Stimulated activated CD8-positive, alpha-beta memory T cell treated with anti-CD3 and anti-CD28 coated beads, Interleukin-4, amount 100 ng/mL, for 4 hours (primary cell): ENCODE measurements at places on chromosomes 2 and 18.
A peak's percentile ranks its signal among the peaks of the same experiment; 100 is the strongest.

DNA sequence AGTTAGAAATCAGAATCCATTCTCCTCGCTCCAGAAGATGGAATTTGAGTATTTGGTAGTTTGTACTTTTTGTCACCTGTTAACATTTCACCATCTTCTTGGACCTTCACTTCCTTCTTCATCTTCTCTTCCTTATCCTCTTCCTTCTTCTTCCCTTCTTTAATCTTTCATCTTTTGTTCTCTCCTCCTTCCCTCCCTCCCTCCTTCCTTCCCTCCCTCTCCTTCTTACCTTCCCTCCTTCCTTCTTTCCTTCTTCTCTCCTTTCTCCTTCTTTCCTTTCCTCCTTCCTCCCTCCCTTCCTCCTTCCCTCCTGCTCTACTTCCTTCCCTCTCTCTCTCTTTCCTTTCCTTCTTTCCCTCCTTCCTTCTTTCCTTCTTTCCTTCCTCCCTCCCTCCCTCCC is 31.1 kb upstream of the LTBP1 start:
- DNase-seq, result no peak

DNA sequence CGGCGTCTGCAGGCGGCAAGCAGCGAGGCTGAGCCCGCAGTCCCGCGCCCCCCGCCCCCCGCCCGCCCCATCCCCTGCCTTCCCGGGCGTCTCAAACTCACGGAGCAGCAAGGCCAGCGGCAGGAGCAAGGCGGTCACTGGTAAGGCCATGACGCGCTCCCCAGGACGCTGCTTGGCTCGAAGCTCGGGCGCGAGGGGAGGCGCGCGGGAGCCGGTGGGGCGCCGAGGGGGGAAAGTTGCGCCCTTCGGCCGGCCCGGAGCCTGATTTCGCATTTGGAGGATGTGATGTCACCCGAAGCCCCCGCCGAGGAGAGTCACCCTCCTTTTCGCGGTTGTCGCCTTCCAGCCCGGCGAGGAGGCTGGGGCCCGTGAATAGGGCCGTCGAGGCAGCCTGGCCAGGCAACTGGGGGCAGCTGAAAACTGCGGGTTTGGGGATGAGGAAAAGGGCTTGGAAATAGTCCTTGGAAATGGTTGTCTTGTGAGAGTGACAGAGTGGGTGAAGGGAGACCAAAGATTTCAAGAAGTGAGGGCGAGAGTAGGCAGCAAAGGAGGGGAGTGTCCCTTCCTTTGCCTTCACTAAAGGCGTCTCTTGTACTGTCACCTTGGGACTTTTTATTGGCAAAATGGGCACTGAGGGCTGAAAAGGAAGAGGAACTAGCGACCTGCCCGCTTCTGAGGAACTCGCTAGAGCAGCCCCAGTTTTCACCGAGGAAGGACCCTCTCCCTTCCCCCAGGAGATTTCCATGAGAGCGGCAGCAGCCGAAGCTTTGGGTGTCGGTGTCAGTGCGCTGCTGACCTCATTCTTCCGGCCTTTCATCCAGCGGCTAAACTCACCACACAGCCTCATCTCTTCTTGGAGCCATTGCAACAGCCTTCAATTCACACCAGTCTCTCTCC is at the start of gene CD8A:
TSS of gene CD8A (minus strand) at position 238 of the 897 bp plus-strand sequence. CDS start at position 150, 88 bp downstream.
- no peak for DNase-seq

DNA sequence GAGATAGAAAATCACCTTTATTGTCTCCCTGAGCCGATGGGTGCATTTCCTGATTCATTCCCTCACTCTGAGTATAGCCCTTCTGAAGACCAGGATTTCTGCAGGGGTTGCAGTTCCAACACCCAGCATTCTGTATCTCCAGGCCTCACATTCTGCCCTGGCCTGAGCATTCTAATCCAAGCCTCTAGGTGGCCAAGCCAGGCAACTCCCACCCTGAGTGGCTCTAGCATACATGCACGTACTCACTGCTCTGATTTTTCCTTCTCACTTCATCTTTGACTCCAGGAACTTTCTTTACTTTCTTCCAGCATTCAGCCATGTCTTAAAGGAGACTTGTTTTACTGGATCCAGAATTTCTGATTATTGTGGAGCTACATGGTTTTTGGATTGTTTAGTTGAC is 100.7 kb upstream of the STK39 start:
- no peak for DNase-seq

- no peak for DNase-seq
Observed at GRCh38 chr2:71886241-71886640, 261.4 kb downstream of the CYP26B1 start.

GRCh38 chr2:181183878-181184542 is 203.6 kb downstream of the UBE2E3 start:
- DNase-seq, result no peak

GRCh38 chr2:224563537-224563936 is 21.6 kb downstream of the CUL3 start:
- DNase-seq, result no peak

- DNase-seq, result no peak
Observed at GRCh38 chr2:8737571-8738175, 55.8 kb downstream of the ID2 start.

DNA sequence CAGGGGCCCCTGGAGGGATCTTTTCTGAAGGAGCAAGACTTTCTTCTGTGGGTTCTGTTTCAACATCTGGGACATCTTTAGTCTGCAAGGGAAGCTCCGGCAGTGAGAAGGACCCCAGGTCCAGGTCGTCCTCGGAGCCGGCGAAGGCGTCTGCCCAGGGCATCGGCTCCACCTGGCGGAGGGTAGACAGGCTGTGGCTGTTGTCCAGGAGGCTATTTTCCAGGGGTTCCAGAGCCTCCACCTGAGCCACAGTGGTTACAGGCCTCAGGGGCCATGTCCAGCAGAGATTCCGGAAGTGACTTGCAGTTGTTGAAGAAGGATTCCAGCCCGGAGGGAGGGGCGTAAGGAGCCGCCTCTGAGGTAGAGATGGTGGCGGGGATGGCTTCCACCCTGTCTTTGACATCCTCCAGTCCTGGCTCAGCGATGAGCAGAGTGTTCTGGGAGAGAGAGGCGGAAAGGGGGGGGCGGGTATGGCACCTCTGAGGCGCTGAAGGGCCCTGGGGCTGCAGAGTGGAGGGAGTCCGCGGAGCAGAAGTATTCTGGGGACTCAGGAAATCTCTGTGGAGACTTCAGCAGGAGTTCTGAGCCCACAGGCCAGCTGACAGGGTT is 891.3 kb upstream of the LRRTM1 start:
- no peak for DNase-seq

DNA sequence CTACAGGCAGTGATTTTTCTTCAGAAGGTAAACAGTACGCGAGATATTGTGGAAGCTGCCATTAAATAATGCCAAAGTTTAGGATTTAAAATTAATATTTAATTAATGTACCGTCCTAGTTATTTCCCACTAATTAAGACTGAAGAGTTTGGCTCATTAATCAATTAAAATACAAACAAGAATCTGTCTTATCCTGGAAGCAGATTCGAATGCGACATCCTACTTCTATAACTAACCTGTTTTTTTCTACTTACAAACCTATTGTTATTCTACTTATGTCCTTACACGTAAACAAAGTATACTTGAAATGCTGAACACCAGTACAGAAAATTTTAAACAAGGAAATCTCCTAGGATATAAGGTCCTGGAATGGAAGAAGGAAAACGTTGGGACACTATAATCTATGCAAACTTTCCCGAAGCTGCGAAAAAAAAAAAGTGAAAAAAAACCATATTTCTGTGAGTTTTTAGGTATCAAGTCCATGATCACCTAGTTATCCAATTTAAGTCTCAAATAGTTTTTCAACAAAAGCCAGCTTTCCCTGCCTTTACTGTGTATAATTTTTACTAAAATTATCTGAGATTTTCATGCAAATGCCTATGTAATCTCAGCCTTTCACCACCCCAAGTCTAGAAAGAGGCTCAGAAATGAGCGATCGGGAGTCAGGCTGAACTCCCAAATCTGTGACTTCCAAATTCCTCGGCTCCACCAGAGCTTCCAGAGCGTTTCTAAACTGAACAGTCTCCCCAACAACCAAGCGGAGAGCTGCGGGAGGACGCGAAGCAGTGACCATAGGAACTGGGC is 1.2 kb upstream of the C2orf15 start:
- DNase-seq, result no peak

GRCh38 chr2:70616168-70616694 is 62.6 kb upstream of the TGFA start:
- no peak for DNase-seq

DNA sequence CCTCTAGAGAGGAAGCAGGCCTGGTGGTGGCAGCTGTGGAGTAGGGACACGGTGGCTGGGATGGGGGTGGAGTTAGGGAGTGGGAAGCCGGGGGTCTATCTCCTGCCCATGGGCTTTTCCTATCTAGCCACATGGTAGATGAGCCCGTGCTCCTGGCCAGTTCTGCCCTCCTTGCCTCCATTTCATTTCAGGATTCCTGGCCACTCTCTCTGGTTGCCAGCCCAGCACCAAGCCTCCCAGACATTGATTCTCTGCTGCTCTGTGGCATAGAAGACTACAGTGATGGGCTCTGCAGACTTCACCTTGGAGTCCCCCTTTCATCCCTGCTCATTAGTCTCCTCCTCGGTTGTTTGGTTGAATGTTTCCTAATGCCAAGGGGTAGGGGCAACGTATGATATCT is 19.4 kb downstream of the SIX3 start:
- DNase-seq, result no peak

GRCh38 chr18:57806201-57806977 is 3.3 kb upstream of the ATP8B1 start:
- DNase-seq, result no peak

DNA sequence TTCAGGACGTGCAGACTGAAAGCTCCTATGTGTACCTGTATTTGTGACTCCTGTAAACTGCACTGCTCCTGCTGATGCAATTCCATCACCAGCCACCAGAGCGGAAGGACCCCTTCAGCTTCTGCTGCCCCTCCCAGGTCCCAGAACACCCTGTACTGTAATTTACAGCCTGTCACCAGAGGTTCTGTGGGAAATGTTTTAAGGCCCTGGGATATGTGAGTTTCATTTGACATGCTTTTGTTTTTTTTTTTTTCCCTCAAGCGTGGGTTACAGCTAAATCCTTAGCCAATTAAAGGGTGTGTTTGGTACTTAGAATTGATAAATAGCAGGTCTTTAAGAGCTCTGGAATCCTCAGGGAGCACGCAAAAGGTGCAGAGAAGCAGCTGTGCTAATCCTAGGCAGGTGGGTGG is 79.4 kb downstream of the KCTD1 start:
- no peak for DNase-seq

DNA sequence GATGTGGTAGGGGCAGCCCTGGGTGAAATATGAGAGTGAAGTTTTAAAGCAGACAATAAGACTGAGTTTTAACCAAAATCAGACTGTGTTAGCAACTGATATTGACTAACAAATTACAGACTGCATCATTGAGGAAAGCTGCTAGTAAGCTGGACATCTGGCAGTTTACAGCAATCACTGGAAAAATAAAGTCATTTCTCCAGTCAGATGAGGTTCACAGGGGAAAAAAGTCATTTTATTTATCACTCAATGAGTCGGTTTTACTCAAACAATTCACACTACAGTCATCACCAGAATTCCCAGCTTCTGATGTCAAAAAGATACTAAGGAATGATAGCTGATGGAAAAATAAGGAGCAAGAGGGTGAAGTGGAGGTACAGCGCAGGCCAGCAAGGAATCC is 10.5 kb upstream of the TMEM177 start:
- no peak for DNase-seq

- no peak for DNase-seq
Observed at GRCh38 chr2:168025487-168026202, 221.8 kb downstream of the STK39 start.

GRCh38 chr2:66682476-66682875 is 247.6 kb downstream of the MEIS1 start:
- no peak for DNase-seq

DNA sequence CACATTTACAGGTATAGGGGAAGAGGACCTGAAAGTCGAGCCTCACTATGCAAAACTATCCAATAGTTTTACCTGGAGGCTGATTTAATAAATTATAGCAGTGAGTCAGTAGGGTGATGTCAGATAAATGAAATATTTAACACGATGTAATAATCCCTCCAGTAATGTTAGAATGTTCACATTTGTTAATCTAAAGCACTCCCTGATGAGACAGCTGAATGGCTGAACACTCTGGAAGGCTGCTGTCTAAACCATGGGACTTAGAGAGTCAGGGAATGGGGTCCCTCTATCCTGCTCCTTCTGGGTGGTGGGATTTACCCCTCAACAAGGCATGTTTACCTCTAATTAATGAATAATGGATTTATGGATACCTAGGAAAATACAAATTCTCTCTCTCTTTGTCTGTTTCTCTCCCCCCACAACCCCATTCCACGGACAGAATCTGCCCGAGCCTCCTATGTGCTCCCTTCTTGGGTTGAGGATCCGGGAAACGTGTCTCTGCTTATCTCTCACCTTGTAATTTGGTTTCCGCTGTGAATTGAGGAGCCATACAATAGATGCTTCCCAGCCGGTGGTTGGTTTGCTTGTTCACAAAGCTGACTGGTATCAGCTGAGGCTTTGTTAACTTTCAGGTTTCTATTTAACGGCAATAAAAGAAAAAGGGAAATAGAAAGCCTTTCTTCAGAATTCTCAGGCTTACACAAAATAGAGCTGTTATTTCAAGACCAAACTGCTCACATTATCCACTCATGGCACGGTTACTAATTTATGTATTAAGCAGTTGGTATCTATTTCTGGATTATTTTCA is 25.9 kb downstream of the LRRC30 start:
- DNase-seq, result no peak

GRCh38 chr18:22169889-22170420 is 566 bp downstream of the GATA6 start:
- no peak for DNase-seq

- DNase-seq, result peak; percentile 33
Observed at GRCh38 chr2:37982147-37982582, 57.1 kb downstream of the RMDN2 start.

DNA sequence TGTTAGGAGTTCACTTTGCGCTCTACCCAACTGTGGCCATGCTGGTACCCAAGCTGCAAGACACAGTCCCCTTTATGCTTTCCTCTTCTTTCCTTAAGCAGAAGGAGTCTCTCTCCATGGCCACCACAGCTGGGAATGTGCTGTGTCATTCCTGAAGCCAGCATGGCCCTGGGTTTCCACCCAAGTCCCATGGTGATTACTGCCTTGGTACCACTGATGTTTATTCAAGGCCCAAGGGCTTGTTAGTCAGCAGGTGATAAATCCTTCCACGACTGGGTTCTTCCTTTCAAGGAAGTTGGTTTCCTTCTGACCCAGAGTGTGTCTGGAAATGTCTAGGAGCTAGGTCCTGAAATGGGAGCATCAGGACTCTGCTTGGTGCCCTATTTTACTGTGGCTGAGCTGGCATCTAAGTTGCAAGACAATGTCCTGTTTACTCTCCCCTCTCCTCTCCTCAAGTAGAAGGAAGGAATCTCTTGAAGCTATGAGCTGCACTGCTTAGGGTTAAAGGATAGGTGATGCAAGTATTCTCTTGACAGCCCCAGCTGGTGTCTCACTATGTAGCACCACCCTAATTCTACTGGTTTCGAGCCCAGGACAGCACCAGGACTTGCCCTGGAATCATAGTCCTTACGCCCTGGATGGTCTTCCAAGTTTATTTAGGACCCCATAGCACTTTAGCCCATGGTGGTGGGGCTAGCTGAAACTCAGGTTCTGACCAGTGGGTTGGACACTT is 18.7 kb upstream of the NUP35 start:
- no peak for DNase-seq

GRCh38 chr2:176117162-176117822 is 714 bp downstream of the HOXD10 start:
- DNase-seq, result no peak

GRCh38 chr2:240140511-240140910 is at the start of gene OTOS:
OTOS (minus strand) TSS chr2:240140658; CDS start chr2:240140326, 332 bp downstream.
- DNase-seq, result no peak
